LoVo (cell line): ENCODE measurements at places on chromosomes 2 and 18.

DNA sequence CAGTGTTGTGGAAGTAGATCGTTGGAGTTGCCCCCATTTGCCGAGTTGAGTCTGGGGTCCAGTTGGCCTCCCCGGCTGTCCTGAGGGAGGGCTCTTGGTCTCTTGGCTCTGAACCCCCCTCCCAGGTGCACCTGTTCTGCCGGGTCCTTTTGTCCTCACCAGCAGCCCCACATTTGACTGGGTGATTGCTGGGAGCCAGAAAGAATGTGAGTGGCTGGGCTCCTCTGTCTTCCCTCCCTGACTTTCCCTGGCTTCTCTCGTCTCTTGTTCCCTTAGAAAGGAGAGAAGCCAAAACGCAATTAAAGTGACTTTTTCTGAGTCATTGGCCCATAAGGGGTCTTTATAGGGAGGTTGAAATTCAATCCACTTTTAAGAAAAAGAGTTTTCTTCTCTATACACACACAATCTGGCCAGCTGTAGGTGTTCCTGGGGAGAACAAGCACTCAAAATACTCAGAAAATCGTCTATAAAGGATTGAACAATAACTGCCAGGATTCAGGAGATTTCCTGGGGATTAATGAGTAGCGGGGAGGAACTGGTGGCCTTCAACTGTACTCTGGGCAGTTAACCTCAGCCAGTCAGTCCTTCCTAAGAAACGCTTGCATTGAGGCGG lies 131.0 kb downstream of the TMEM182 start:
- DNase-seq = no peak

DNA sequence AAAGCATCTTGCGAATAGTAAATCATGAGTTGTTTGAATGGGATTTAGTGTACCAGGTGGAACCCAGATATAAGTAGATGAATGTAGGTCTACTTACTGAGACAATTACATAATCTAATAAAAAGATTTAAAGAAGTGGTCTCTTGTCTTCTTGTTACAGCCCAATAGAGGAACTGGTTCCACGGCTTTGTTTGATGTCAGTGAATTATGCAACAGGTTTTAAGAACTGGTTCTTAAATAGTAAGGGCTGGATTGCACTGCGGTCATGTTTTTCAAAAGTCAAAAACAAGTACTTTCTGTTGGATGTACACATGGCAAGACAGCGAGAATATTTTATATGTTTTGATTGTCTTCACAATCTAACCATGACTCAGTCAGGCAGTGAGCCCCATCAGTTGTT lies 15.4 kb upstream of the SLC9A2 start:
- DNase-seq = peak; percentile 10

DNA sequence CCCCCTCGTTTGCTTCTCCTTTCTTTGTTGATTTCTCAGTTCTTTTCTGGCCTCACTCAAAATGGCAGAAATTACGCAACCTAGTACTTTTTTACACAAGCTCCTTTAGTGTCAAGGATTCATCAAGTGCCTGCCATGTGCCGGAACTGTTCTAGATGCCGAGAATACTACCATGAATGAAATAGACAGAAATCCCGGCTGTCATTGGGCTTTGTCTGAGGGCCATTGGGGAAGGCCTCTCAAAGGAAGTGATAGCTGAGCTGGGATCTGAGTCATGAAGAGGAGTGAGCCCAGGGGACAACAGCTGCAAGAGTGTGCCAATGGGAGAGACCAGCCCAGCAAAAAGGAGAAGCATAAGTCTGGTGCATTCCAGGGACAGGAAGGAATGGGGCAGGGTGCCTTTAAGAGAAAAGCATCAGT lies 34.3 kb upstream of the PPP1CB start:
- no peak for DNase-seq

- no peak for DNase-seq
Observed at GRCh38 chr18:23231340-23232021, 96.2 kb downstream of the CABLES1 start.

- no peak for DNase-seq
Observed at GRCh38 chr2:81901017-81901416, 1596.5 kb upstream of the LRRTM1 start.

DNA sequence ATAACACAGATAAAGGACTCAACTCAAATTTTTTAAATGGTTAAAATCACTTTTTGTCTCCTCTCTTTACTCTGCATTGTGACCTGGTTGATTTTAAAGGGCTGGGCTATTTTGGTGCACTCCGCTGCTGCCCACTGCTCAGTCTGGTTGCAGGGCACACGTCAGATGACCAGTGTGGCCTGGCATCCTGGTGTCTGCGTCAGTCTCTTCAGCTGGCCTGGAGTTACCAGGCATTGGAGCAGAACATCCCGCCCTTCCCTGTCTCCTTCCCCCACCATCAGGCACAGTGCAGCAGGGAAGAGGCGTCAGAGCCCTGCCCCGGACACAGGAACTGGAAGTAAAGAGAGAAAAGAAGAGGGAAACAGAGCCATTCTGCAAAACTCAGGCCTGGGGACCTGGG lies 8.9 kb downstream of the C1QL2 start:
- DNase-seq = no peak

DNA sequence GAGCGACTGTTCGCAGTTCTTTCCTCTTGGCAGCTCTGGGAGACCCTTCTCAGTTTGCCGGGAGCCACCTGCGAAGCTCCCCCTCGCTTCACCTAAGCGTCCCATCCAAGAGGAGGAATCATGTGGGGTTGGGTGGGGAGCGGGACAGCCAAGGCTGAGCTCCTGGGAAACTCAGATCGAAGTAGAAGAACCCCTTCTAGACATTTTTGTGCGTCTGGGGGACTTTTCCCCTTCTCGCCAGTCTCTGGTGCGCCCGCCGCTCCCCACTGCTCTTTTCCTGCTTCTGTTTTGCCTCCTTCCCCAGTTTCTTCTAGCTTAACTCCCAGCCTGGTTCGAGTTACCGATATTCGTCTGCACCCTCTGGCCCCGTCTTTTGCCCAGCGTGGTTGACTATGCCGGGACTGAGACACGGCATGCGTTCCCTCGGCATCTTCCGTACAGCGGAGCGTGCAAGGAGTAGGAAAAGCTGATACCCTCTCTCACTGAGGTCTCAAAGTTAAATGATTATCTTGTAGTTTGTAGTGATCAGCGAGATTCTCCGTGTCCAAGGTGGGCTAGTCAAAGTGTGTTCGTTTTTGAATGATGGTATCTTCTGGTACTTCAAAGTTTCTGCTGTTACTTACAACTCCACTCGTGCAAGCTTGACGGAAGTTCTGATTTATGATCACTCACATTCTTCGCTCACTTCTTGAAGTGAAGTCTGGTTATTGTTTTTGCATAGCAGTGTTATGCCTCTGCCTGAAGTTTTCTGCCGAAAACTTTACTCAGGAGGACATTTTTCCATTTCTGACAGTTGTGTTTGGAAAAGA lies 664 bp downstream of the CAMKMT start:
- peak; percentile 34 for DNase-seq

- DNase-seq = no peak
Observed at GRCh38 chr18:55073116-55073515, 113.9 kb upstream of the CCDC68 start.

- DNase-seq = no peak
Observed at GRCh38 chr2:174888146-174888545, 117.0 kb downstream of the CHN1 start.

DNA sequence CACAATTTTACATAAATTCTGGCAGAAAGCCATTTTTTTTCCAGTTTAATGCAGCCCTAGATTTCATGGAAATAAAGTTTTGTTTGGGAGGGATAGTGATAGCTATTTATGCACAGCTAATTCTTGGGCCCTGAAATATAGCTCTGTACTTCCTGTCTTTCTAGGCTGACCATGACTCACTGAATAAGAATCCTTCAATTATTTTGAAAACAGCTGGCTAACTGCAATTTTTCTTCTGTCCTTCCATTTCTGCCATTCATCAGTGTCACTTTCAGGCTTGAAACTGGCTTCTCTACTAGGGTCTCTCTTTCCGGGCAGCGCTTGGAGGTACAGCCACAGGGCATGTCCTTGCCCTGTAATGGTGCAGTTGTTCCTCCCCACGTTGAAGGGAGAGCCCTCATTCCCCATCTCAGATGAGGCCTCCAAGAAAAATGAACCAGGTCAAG lies 97.1 kb upstream of the TMEM178A start:
- no peak for DNase-seq

- no peak for DNase-seq
Observed at GRCh38 chr2:240302041-240302440, 133.4 kb upstream of the GPC1 start.

DNA sequence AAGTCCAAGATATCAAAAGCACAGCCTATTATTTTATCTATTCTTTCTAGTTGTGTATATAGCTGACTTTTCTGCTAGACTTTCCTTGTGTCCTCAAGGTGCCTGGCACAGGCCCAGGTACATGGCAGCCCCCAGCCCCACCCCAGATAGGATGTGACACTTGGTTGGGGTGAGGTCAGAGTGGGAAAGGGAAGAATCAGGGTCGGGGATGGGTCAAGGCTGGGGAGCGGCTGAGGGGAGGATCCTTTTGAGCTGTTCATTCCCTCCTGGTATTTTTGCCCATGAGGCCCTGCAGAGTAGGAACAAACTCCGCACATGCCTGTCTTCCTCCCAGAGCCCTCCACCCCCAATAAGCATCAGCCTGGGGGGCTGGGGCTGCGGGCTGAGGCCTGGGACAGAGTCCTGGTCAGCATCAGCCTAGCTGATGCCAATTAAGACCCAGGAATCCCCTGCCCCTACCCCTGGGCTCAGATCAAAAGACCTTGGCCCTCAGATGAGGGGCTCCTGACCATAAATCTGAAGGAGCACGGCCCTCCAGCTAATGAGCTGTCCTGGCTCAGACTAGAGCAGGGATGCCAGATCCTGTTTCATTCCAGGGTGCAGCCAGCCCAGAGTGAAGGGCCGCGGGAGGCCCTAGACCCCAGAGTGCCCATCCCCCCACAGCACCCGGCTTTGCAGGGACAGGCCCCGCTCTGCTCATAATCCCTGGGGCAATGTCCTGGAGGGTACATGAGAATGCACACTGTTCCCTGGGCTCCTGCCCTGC lies 85.3 kb downstream of the SDC1 start:
- no peak for DNase-seq

DNA sequence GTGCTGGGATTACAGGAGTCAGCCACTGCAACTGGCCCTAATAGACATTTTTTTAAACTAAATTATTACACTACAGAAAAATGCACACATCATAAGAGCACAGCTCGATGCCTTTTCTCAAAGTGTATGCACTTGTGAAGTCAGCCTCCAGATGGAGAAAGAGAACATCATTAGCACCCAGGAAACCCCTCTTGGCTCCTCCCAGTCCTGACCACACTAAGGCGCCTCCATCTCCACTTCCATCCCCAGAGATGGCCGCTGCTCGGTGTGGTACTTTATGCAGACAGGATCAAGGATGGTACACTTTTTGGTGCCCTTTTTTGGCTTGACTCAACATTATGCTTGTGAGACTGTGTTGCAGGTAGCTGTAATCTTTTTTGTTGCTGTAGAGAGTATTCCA lies 34.8 kb downstream of the RRM2 start:
- no peak for DNase-seq

DNA sequence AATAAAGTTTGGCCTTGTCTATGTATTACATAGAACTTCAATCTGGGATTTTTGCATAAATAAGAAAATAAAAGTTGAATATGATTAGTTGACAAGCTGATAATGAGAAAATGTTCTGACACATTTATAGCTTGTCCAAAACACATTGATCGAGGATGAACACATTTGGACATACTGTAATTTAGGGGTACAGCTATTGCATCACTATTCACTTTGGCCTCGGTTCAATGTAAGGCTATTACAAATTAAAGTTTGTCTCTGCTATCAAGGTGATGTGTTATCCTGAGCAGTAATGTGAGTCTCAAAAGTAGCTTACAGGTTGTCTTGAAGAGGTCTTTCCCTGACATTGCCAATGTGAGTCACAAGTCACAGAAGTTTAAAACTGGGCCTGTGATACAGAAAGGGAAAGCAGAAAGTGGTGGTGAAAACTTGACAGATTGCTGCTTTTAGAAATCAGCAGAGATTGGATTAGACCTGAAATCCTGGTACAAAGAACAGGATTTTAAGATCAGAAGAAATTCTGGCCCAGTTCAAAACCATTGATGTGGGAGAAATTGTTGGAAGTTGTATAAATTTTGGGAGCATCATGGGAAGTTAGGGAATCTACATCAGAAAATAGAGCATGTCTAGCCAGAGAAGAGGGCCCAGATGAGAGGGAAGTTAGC lies 674.1 kb downstream of the NYAP2 start:
- no peak for DNase-seq

GRCh38 chr2:74772046-74772445 lies 61.9 kb upstream of the HK2 start:
- no peak for DNase-seq

GRCh38 chr2:1550076-1550475 lies 136.8 kb downstream of the TPO start:
- DNase-seq = no peak

- DNase-seq = no peak
Observed at GRCh38 chr2:46145017-46145416, 152.2 kb upstream of the EPAS1 start.

- no peak for DNase-seq
Observed at GRCh38 chr2:62141142-62141740, 54.7 kb upstream of the B3GNT2 start.

DNA sequence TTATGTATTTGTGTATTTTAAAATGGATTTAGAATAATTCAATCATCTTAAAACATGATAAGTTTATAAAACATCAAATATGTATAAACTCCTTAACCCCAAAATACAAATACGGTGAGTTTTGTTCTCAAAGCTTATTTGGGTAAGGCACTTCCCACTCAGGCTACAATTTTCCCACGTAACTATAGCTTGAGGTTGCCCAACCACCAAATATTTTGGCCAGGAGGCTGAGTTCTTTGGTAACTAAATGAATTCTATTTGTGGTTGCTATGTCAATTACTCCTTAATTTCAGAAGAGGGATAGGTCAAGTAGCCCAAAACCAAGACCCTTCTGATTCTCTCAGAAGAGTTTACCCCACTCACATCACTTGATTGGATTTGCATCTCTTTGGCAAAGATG lies 70.4 kb downstream of the MYL12B start:
- DNase-seq = no peak

DNA sequence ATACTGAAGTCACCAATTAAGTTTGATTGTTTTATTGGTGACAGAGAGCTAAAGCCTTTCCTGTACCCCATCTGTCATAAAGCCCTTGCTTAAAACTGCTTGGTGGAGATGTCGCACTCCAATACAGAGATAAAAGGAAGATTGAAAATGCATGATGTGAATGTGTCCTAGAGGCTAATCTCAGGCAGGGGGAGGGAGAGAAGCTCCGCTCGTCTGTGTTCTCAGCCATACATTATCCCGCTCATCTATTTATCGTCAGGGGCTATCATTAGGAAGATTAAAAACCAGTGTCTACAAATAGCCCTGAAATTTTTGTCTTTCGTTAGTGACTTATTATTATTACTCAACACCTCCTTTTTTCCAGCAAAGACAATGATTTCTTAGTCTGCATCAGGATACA lies 110.3 kb downstream of the CMPK2 start:
- no peak for DNase-seq

GRCh38 chr2:162926907-162927306 lies 88.3 kb upstream of the KCNH7 start:
- DNase-seq = no peak
